ENCODE measurements at places on chromosomes 13 and 19.

DNA sequence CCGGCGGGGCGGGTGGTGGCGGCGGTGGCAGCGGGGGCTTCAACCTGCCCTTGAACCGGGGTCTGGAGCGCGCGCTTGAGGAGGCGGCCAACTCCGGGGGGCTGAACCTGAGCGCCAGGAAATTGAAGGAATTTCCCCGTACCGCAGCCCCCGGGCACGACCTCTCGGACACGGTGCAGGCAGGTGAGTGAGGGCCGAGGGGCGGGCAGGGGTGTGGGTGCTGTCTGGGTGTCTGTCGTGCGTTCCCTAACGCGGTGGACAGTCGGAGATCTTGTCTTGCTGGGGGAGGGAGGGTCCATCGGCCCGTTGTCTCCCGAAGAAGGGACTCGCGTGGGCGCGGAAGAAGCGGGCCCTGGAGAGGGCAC is 533 bp downstream of the LRCH1 start:
- peak; percentile 51 for DNase-seq
- peaks cover 19% of the 10 kb centered on the region for H3K4me1 ChIP-seq
- no peak overlapping the region for H3K27ac ChIP-seq

DNA sequence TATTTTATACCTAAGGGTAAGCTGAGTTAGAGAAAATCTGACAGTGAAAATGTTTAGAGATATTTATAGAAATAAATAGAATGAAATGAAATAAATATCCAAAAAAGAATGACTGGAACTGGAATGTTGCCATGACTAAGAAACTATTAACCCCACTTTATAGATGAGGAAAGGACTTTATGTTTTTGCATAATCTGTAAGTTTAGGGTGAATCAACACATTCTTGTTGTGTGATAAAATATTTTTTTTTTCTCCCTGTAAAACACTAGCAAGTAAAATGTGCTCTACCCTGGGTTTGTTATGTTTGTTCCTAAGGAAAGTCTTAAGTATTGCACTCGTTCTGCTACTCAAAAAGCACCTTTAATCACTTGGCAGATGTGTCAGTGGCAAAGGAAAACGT is 83.8 kb upstream of the KL start:
- H3K36me3 ChIP-seq, result no peaks in the 10 kb centered on the region
- H3K4me1 ChIP-seq, result no peaks in the 10 kb centered on the region
- H3K27me3 ChIP-seq, result no peaks in the 10 kb centered on the region

DNA sequence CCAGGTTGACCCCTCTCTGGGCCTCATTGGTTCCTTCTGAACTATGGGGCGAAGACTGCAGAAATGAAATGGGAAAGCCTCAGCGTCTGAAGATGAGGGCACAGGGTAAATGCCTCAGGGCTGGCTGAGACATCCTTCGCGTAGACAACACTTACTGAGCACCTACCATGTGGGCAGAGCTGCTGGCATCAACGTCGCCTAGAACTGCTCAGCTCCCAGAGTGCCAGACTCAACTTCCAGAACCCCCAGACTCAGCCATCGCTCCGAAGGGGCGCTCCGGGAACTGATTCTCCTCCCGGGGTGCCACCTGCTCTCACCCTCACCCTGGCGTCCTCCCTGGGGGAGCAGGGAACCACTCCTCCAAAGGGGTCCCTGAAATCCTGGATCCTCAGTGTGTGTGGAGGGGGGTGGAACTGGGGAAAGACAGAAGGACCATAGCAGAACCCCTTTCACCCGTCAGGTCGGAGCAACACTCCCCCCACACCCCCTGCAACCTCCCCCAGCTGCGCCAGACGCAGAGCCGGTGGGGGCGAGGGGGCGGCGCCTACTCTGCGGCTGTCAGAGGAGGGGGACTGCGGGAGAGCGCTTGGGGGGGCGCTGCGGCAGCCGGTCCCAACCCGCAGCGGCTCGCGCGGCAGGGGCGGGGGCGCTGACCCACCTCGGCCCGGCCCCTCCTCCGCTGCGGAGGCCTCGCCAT is 8.2 kb upstream of the NFIC start:
- no peak overlapping the region for H3K4me3 ChIP-seq
- no peaks in the 10 kb centered on the region for H3K4me1 ChIP-seq
- no peak overlapping the region for H3K27ac ChIP-seq

GRCh38 chr19:29714371-29714952 is 599 bp downstream of the C19orf12 start:
- H3K4me1 ChIP-seq, result peaks cover 25% of the 10 kb centered on the region
- no peak overlapping the region for H3K27ac ChIP-seq
- no peaks in the 10 kb centered on the region for H3K36me3 ChIP-seq
- no peaks in the 10 kb centered on the region for H3K27me3 ChIP-seq
- peak overlapping the region; percentile 76 for H3K4me3 ChIP-seq

DNA sequence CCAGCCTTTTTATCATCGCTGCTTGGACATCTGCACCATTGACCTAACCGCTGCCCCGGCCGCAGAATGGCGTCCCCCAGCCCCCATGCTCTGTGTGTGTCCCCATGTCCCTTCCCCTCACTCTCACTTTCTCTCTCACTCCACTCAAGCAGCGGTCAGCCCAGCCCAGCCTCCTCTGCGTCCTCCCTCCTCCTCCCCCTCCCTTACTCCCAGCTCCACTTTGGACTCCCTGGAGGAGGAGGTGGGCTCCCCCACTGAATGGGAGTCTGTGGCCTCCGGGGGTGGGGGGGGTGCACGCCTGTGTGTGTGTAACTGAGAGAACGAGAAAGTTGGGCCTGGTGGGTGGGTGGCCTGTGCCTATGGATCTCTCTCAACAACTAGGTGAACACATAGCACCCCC is 2.2 kb downstream of the MAP2K7 start:
- H3K36me3 ChIP-seq, result no peaks in the 10 kb centered on the region
- H3K27ac ChIP-seq, result no peak overlapping the region
- peaks cover 11% of the 10 kb centered on the region for H3K4me1 ChIP-seq
- H3K27me3 ChIP-seq, result no peaks in the 10 kb centered on the region

GRCh38 chr13:39777527-39778061 is 122.1 kb downstream of the COG6 start:
- H3K4me3 ChIP-seq, result no peak overlapping the region
- no peaks in the 10 kb centered on the region for H3K27me3 ChIP-seq
- no peaks in the 10 kb centered on the region for H3K36me3 ChIP-seq
- no peak overlapping the region for H3K27ac ChIP-seq
- DNase-seq, result peak; percentile 39
- no peaks in the 10 kb centered on the region for H3K4me1 ChIP-seq

GRCh38 chr19:10826231-10826630 is 9.8 kb downstream of the TMED1 start:
- no peaks in the 10 kb centered on the region for H3K4me1 ChIP-seq
- no peaks in the 10 kb centered on the region for H3K36me3 ChIP-seq
- no peak overlapping the region for H3K4me3 ChIP-seq
- H3K27me3 ChIP-seq, result no peaks in the 10 kb centered on the region
- no peak for DNase-seq
- no peak overlapping the region for H3K27ac ChIP-seq

GRCh38 chr19:13846557-13847406 is 30.2 kb upstream of the NANOS3 start:
- peak; percentile 97 for DNase-seq
- peaks cover 43% of the 10 kb centered on the region for H3K4me1 ChIP-seq
- no peaks in the 10 kb centered on the region for H3K36me3 ChIP-seq
- peak overlapping the region; percentile 93 for H3K4me3 ChIP-seq

DNA sequence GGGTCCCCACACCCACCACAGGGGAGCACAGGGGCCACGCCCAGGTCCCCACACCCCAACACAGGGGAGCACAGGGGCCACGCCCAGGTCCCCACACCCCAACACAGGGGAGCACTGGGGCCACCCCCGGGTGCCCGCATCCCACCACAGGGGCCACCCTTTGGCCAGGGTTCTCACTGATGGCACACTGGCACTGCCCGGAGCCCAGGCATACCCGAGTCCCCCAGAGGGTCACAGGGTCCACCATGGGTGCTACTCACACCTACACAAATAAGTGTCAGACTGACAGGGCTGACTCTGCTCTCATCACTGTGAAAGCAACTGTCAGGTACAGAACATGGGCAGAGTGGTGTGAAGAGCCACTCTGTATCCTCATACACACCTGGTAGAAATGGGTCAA is 98.8 kb downstream of the TUBGCP3 start:
- no peak overlapping the region for H3K4me3 ChIP-seq
- no peak for DNase-seq
- no peaks in the 10 kb centered on the region for H3K4me1 ChIP-seq
- no peak overlapping the region for H3K27ac ChIP-seq
- H3K36me3 ChIP-seq, result no peaks in the 10 kb centered on the region

- no peak overlapping the region for H3K4me3 ChIP-seq
- 0 out of 2 replicates have a peak overlapping the region, but pooled peaks have one; percentile 32 for H3K27ac ChIP-seq
- no peaks in the 10 kb centered on the region for H3K4me1 ChIP-seq
- DNase-seq, result no peak
- peaks cover 10% of the 10 kb centered on the region for H3K36me3 ChIP-seq
- H3K27me3 ChIP-seq, result no peaks in the 10 kb centered on the region
Measured at GRCh38 chr13:19664481-19665230, 31.2 kb downstream of the MPHOSPH8 start.

Data from GM23338 (cell line).